ENCODE measurements at places on chromosomes 3 and 15. TPM values are rescaled to one million over a fixed set of nuclear protein-coding genes. Genes with fewer than 3 reads are reported as not detected.

Gene ZNF385D
- 0.66 TPM for total RNA-seq

Gene PLSCR5
- total RNA-seq = not detected

Gene NPTN
- 21.6 TPM for total RNA-seq

Gene CLDN18
- 0.11 TPM for total RNA-seq

Gene CKMT1B
- total RNA-seq = 5.5 TPM

Gene NCK1
- 23.2 TPM for total RNA-seq

Gene EFCC1
- total RNA-seq = 0.07 TPM

Gene CPNE9
- total RNA-seq = not detected

Gene IL16
- total RNA-seq = 16.0 TPM

DNA sequence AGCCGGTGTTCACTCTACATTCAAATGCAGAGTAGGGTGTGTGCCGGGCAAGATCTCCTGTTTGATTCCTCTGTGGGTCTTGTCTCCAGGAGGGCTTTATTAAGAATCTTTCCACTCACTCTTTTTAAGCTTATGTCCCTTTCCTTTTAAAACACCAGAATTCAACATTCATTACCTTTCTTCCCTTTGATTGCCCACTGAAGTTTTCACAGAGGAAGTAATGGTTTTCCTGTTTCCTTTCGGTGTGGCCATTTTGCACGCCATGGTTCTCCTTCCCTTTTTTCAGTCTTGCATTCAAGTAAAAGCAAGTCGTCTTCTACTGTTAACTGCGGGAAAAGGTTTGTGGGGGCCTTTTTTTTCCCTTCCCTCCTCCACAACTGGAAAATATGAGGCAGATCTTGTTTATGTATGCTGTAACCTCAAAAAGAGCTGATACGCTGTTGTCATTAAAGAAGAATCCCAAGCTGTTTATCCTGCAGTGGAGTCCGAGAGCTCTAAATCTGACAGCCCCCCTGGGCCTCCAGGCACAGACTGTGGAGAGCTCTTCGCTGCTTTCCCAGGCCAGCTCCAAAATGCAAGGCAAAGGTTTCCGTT is 40.5 kb downstream of the FILIP1L start:
- H3K4me3 ChIP-seq = no peak overlapping the region
- no peaks in the 10 kb centered on the region for H3K27me3 ChIP-seq
- H3K36me3 ChIP-seq = no peaks in the 10 kb centered on the region
- peaks cover 30% of the 10 kb centered on the region for H3K4me1 ChIP-seq

DNA sequence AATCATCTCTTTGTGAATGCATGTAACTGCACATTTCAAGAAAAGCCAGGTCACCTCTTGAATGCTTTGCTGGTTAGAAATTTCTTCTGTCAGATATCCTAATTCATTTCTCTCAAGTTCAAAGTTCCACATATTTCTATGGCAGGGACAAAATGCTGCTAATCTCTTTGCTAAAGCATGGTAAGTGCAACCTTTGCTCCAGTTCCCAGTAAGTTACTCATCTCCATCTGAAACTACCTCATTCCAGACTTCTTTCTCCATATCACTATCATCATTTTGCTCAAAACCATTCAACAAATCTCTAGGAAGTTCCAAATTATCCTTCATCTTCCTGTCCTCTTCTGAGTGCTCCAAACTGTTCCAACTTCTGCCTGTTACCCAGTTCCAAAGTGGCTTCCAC is 230.6 kb downstream of the ZMAT3 start:
- H3K4me1 ChIP-seq = no peaks in the 10 kb centered on the region
- H3K27me3 ChIP-seq = no peaks in the 10 kb centered on the region
- DNase-seq = no peak
- H3K27ac ChIP-seq = no peak overlapping the region

DNA sequence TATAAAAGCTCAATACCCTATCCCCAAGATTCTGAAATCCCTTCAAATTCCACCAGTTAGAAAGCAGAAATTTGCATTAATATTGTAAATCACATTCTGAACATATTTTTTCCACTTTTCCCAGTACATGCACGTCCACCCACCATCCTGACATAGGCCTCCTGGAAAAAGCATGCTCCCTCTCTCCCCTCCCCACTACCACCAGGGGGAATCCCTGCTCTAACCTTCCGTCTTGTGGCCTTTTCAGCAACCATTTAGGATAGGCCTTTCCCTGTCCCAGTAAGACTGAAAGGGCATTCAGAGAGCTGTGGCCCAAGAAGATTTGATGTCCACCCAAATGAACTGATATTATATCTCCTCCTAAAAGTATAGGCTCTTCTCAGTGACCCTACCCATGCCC is 182.1 kb downstream of the ARRDC4 start:
- no peaks in the 10 kb centered on the region for H3K4me1 ChIP-seq
- H3K27me3 ChIP-seq = 0 out of 3 replicates have a peak, but pooled peaks cover 2% of the 10 kb centered on the region
- no peak for DNase-seq
- H3K4me3 ChIP-seq = no peak overlapping the region
- no peaks in the 10 kb centered on the region for H3K36me3 ChIP-seq
- H3K27ac ChIP-seq = no peak overlapping the region

- H3K27me3 ChIP-seq = no peaks in the 10 kb centered on the region
- no peak for DNase-seq
- no peaks in the 10 kb centered on the region for H3K4me1 ChIP-seq
- no peak overlapping the region for H3K4me3 ChIP-seq
- no peaks in the 10 kb centered on the region for H3K36me3 ChIP-seq
Measured at GRCh38 chr3:22450786-22451400, 699.9 kb upstream of the ZNF385D start.

DNA sequence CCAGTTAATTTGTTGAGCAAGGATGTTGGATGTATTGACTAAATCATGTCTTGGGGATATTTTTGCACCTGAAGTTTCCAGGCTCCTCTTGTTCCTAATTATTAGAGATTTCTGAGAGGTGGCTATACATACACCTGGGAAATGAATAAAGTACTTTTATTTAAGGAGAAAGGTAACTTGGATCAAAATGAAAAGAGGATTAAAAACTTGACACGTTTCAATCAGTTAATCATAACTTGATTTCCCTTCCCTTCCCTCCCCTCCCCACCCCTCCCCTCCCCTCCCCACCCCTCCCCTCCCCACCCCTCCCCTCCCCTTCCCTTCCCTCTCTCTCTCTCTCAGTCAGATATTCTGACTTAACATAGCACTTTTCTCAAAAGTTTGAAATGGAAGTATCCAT is 126.3 kb downstream of the KCNH8 start:
- no peaks in the 10 kb centered on the region for H3K4me1 ChIP-seq
- no peaks in the 10 kb centered on the region for H3K27me3 ChIP-seq
- H3K27ac ChIP-seq = no peak overlapping the region

- no peaks in the 10 kb centered on the region for H3K4me1 ChIP-seq
- no peaks in the 10 kb centered on the region for H3K36me3 ChIP-seq
- H3K27me3 ChIP-seq = no peaks in the 10 kb centered on the region
- H3K27ac ChIP-seq = no peak overlapping the region
- no peak for DNase-seq
Measured at GRCh38 chr3:145696011-145696410, 465.0 kb downstream of the PLOD2 start.

GRCh38 chr3:78937475-78937874 is 830.3 kb downstream of the ROBO1 start:
- no peak for DNase-seq
- no peak overlapping the region for H3K4me3 ChIP-seq
- no peaks in the 10 kb centered on the region for H3K4me1 ChIP-seq
- H3K27me3 ChIP-seq = no peaks in the 10 kb centered on the region

- H3K27ac ChIP-seq = no peak overlapping the region
- H3K27me3 ChIP-seq = no peaks in the 10 kb centered on the region
- no peaks in the 10 kb centered on the region for H3K36me3 ChIP-seq
- no peaks in the 10 kb centered on the region for H3K4me1 ChIP-seq
- H3K4me3 ChIP-seq = no peak overlapping the region
- no peak for DNase-seq
Measured at GRCh38 chr15:95875121-95875643, 455.3 kb upstream of the NR2F2 start.

- DNase-seq = no peak
- no peaks in the 10 kb centered on the region for H3K4me1 ChIP-seq
- H3K27ac ChIP-seq = no peak overlapping the region
- peaks cover 8% of the 10 kb centered on the region for H3K27me3 ChIP-seq
Measured at GRCh38 chr3:150902988-150903387, 2.3 kb downstream of the MINDY4B start.

GRCh38 chr3:130426206-130426605 is 80.7 kb downstream of the COL6A5 start:
- no peaks in the 10 kb centered on the region for H3K27me3 ChIP-seq
- H3K36me3 ChIP-seq = peaks cover 34% of the 10 kb centered on the region
- no peak overlapping the region for H3K27ac ChIP-seq
- no peak for DNase-seq

GRCh38 chr3:34237946-34238345 is 439.5 kb downstream of the PDCD6IP start:
- no peaks in the 10 kb centered on the region for H3K36me3 ChIP-seq
- H3K4me3 ChIP-seq = no peak overlapping the region
- H3K4me1 ChIP-seq = no peaks in the 10 kb centered on the region

DNA sequence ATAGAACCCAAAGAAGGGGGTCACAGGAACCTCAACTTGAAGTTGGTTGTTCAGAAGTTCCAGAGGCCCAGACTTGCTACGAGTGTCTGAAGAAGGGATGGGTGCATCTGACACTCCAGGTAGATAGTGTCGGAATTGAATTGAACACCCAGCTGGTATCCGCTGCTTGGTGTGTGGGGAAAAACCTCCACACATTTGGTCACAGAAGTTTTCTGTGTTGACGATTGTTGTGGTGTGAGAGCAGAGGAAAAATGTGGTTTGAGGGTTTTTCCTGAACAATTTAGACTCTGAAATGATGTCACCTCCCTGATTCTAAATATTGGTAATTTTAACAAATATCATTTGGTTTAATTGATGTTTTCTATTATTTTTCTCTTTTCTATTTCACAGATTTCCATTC is 218.8 kb upstream of the CTNNB1 start:
- H3K27ac ChIP-seq = no peak overlapping the region
- DNase-seq = no peak
- no peak overlapping the region for H3K4me3 ChIP-seq
- H3K36me3 ChIP-seq = no peaks in the 10 kb centered on the region
- H3K27me3 ChIP-seq = no peaks in the 10 kb centered on the region

- DNase-seq = no peak
- no peak overlapping the region for H3K27ac ChIP-seq
- H3K4me3 ChIP-seq = no peak overlapping the region
- no peaks in the 10 kb centered on the region for H3K4me1 ChIP-seq
- no peaks in the 10 kb centered on the region for H3K27me3 ChIP-seq
Measured at GRCh38 chr3:171206283-171206682, 179.8 kb upstream of the SLC2A2 start.

DNA sequence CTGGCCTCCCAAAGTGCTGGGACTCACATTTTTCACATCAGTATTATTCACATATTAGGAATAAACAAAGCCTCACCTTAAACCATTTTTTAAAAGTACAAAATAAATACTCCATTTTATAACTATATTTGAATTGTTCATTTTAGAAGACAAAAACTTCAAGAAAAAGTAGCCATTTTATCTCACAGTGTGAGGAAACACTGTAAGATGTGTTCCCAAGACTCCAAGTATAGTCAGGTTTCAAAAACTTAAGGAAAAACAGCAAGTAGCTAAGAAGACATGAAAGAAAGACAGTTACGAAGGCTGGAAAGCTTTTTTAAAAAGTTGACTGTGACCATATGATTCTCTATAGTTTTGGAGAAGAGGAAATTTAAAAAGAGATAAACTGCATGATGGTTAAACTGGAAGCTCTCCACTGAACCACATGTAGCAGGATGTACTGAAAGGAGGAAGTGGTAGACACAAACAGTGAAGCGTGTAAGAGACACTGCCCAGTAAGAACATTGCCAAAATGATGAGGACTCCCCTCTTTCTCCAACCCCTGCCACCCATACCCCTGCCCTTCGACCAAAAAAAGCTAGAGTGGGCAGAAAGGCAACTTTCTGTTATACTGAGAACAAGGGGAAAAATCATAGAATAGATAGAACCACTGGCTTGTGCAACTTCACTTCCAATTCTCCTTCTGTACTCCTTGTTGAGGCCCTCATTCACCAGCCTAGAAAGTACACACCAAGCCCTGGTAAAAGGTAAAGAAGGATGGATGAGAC is 6.2 kb upstream of the TMF1 start:
- H3K36me3 ChIP-seq = peaks cover 69% of the 10 kb centered on the region
- no peak overlapping the region for H3K4me3 ChIP-seq
- H3K4me1 ChIP-seq = no peaks in the 10 kb centered on the region
- no peaks in the 10 kb centered on the region for H3K27me3 ChIP-seq

DNA sequence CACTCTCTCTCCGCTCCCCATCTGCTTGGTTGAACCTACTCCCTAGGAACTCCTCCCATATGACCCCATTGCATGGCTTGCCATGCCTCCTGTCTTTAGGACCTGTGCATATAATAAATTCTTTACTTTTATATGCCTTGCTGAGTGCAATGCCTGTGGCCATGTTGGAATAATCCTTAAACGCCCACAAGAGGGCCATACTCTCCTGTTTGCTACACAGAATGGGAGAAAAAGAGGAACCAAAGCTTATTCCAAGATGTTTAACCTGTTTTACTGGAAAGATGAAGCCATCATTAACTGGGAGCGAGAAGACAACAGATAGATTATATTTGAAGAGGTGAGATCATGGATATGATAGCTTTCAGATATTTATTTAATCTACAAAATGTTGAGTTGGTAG is 1097.8 kb downstream of the NAALADL2 start:
- H3K27ac ChIP-seq = no peak overlapping the region
- no peak overlapping the region for H3K4me3 ChIP-seq
- H3K36me3 ChIP-seq = no peaks in the 10 kb centered on the region
- H3K4me1 ChIP-seq = no peaks in the 10 kb centered on the region
- no peaks in the 10 kb centered on the region for H3K27me3 ChIP-seq

- no peak for DNase-seq
- no peaks in the 10 kb centered on the region for H3K4me1 ChIP-seq
- H3K27me3 ChIP-seq = peaks cover 5% of the 10 kb centered on the region
- no peak overlapping the region for H3K27ac ChIP-seq
Measured at GRCh38 chr3:151328298-151328995, 902 bp downstream of the P2RY13 start.

GRCh38 chr3:61146010-61146890 is 105.0 kb downstream of the FHIT start:
- no peaks in the 10 kb centered on the region for H3K36me3 ChIP-seq
- no peak overlapping the region for H3K4me3 ChIP-seq
- no peak for DNase-seq
- no peaks in the 10 kb centered on the region for H3K4me1 ChIP-seq
- H3K27me3 ChIP-seq = no peaks in the 10 kb centered on the region

DNA sequence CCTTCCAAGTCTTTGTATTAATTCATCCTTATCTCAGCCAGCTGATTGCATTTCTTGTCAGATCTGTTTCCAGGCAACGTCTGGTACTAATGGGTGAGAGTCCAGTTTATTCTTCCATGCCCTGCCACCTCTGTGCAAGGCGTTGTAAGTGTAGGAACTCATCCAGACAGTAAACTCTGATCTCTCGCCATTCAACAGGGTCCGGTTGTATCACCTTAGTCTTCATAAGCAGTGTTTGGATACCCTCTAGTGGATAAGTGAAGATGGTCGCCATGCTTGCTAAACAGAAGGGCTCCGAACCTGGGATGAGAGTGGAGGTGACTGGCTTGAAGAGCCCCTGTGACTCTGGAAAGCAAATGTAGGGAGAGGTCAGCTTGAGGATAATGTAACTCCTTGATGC is 51.6 kb upstream of the CMTM7 start:
- peaks cover 12% of the 10 kb centered on the region for H3K27me3 ChIP-seq
- H3K36me3 ChIP-seq = no peaks in the 10 kb centered on the region
- H3K27ac ChIP-seq = no peak overlapping the region
- no peaks in the 10 kb centered on the region for H3K4me1 ChIP-seq

Measured in K562 (cell line).